CD4-positive, CD25-positive, alpha-beta regulatory T cell (primary cell): ENCODE measurements at places on chromosomes 5 and 9. TPM values are rescaled to one million over a fixed set of nuclear protein-coding genes. Genes with fewer than 3 reads are reported as not detected.

DNA sequence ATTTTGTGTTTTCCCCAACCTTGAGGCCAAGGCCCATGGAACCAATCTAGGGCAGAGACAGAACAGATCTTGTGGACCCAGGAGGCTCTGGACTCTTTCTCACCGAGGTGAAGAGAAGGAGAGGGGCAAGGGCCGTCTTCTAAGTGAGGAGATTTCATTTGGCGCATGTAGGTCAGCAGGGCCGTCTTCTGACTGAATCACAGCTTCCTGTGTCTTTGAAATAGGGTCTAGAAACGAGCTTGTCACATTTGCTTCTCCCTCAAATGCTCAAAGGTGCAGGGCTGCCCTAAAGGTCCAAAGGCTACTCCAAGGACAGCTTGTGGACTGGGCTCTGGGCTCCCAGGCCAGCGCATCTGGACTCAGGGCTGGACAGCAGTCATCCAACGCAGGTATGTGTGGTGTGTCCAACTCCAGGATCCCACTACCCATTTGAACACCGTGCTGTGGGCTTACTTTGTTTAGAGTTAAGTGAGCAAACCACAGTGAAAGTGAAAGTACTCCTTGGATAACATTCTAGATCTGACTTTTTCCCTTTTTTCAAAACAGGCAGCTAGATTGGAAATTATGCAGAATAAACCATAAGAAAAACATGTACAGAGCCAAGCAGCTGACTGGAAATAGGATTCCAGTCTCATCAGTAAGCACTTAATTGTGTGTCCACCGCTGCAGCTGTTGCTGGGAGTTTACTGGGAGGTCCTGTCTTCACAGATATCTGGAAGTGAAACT is 357.0 kb downstream of the GADD45G start:
- no peak for DNase-seq

DNA sequence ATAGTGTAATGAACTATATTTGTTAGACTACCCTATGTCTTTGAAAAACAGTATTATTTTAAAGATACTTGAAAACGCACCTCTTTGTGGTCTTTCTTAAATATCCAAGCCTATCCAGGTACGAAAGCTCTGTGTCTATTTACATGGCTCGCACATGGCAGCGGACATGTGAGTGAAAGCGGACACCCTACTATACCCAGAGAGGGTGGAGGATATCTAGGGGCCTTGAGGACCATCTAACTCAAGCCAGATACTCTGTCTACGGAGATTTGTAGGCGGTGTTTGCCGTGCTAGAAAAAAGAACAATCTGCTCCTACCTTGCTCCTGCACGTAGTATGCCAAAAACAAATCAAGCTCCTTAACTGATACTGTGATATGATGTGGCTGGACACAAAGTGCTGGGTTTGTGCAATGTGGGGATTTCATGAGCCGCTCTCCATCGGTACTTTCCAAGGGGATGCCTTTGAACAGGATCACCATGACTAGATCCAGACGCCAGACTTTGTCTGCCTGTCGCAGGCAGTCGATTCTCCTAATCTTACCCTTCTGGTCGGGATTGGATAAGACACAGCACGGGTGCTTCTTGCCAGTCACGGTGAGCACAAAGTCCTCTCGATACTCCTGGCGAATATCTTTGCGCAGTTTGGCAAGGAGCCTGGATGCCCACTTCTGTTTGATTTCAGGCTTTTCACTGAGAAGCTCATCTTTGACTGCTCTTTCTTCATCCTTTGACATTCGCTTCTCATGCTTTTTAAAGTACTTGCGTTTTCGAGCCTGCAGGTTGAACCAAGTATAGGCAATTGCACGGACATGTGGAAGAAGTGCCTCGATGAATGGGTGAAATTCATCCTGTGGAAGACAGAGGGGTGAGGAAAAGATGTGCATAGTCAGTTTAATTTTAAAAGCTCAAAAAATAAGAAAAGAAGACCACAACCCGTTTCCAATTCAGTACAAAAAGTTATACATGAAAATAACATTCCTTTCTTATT is 7.0 kb downstream of the NFIB start:
- DNase-seq: no peak

- peak; percentile 11 for DNase-seq
Measured at GRCh38 chr5:116466727-116467464, 107.7 kb downstream of the SEMA6A start.

- DNase-seq: no peak
Measured at GRCh38 chr9:72041775-72042194, 18.6 kb downstream of the C9orf57 start.

Gene C9
- total RNA-seq: not detected
